ENCODE measurements at places on chromosomes 6 and 20. TPM values are rescaled to one million over a fixed set of nuclear protein-coding genes. Genes with fewer than 3 reads are reported as not detected.

Gene RSPH9
- total RNA-seq: not detected

Gene KIF25
- not detected for total RNA-seq

Gene MUCL3
- not detected for total RNA-seq

Gene ULBP2
- 0.29 TPM for total RNA-seq

Gene AVP
- total RNA-seq: not detected

Gene CYP21A2
- total RNA-seq: 0.10 TPM

Gene INSM1
- not detected for total RNA-seq

DNA sequence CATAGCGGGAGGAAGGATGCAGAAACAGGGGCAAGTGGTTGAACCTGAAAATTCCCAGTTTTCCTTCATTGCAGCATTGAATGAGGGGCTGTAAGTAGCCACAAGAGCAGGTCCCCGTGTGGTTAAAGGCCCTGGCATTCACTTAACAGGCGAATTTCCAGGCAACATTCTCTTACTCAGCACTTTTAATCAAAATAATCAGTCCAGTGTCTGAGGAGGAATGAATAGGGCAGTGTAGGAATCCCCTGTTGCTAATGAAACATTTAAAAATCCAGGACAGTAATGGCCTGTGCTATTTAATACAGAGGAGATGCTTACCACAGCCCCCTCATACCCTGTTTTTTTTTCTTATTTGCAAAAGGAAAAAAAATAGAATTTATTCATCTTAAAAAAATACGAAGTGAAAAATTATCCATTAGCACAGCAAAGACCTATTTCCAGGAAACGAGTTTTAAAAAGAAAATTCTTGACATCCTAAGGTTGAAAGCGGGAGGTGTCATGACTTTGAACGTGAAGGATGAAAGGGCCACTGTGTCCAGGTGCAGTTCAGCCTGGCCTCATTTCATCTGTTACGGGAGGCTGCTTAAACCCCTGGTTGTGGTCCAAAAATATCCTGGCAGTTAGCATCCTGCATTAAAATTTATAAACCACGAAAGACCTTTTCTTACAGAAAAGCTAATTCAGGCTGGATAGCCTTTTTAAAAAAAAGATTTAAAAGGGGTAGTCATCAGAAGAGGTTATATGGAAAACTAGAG is 20.2 kb downstream of the MYLK4 start:
- no peak overlapping the region for H3K27ac ChIP-seq
- H3K4me1 ChIP-seq: peaks cover 21% of the 10 kb centered on the region
- H3K27me3 ChIP-seq: no peaks in the 10 kb centered on the region
- no peaks in the 10 kb centered on the region for H3K36me3 ChIP-seq

DNA sequence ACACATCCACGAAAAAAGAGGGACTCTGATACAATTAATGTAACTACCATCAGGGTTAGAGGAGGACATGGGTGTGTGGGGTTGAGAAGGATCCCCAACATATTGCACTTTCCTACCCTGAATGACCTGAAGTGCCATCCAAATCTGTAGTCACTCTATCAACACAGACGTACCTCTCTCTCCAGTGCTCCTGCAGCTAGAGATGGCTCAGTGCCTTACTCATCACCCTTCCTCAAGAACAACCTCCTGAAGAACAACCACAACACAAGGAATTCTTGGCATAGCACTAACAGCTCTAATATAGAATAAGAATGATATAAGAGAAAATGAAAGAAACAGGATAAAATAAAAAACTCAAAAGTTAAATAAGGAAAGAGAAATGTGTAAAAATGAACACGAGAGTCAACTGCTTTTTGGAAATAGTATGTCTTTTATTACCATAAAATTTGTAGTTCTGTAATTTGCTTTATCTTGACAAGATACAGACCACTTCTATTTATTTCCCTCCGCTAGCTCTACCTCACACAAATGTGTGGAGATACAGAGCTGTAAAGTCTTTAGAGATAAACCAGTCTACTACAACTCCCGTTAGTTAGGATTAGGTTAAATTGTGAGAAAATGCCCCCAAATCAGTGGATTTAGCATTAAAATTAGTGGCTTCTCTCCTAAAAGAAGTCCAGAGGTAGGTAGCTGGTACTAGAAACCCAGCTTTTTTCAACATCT is 63.9 kb downstream of the REV3L start:
- no peak for DNase-seq
- H3K27ac ChIP-seq: no peak overlapping the region
- peaks cover 15% of the 10 kb centered on the region for H3K4me1 ChIP-seq
- no peaks in the 10 kb centered on the region for H3K27me3 ChIP-seq
- no peak overlapping the region for H3K4me3 ChIP-seq
- peaks cover 5% of the 10 kb centered on the region for H3K36me3 ChIP-seq

GRCh38 chr20:17644451-17644850 is 37.6 kb downstream of the RRBP1 start:
- no peaks in the 10 kb centered on the region for H3K27me3 ChIP-seq
- H3K36me3 ChIP-seq: peaks cover 14% of the 10 kb centered on the region
- H3K27ac ChIP-seq: no peak overlapping the region

GRCh38 chr6:132764370-132764769 is 6.7 kb upstream of the VNN2 start:
- H3K27me3 ChIP-seq: no peaks in the 10 kb centered on the region
- peaks cover 11% of the 10 kb centered on the region for H3K36me3 ChIP-seq
- no peak overlapping the region for H3K27ac ChIP-seq
- no peak for DNase-seq
- peaks cover 45% of the 10 kb centered on the region for H3K4me1 ChIP-seq

GRCh38 chr6:42099340-42100028 is 42.9 kb downstream of the C6orf132 start:
- H3K36me3 ChIP-seq: no peaks in the 10 kb centered on the region
- peaks cover 9% of the 10 kb centered on the region for H3K27me3 ChIP-seq
- no peak overlapping the region for H3K4me3 ChIP-seq

DNA sequence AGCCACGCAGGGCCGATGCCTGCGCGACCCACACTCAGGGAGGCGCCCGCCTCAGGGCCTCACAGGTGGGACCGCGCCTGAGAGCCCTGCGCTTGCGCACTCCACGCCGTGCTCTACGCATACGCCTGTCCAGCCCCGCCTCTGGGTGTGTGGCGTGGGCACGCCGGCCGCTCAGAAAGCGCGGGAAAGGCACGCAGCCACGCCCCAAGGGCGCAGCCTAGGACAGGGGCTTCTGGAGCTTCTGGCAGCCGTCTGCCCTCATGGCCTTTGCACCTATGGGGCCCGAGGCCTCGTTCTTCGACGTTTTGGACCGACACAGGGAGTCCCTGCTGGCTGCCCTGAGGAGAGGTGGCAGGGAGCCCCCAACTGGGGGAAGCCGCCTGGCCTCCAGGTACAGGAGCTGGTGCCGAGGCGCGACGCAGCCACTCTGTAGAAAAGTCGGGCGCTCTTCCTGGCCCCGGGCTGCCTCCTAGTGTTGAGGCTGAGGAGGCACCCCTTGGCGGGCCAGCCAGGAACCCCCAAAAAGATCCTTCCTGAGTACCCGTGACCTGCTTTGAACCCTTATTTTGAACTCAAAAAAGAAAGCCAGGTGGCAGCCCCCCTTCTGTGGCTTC is at the start of gene SPO11:
TSS of gene SPO11 (plus strand) at position 196 of the 614 bp plus-strand sequence. CDS start at position 261, 65 bp downstream.
- no peaks in the 10 kb centered on the region for H3K36me3 ChIP-seq
- no peak within 1 kb of the TSS for H3K4me3 ChIP-seq
- no peaks in the 10 kb centered on the region for H3K4me1 ChIP-seq
- peaks cover 26% of the 10 kb centered on the region for H3K27me3 ChIP-seq
- no peak for DNase-seq
- H3K27ac ChIP-seq: no peak within 1 kb of the TSS

DNA sequence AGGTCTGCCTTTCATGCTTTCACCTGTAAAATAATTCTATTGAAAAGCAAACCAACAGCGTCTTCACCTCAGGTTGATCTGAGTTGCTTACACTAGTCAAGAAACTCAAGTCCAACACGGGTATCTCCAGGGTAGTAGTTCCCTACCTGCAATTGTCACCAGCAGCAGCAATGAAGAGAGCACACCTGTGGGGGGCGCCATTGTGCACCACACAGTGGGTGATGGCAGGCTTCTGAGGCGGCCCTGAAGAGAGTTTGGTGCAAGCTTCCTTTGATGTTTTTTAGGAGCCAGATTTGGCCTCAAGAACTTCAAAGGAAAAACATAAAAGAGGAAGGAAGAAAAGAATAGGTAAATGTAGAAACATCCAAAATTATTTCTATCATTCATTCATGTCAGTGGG is 45.1 kb downstream of the KIAA0319 start:
- no peak overlapping the region for H3K4me3 ChIP-seq
- no peak overlapping the region for H3K27ac ChIP-seq
- H3K36me3 ChIP-seq: no peaks in the 10 kb centered on the region
- no peak for DNase-seq
- H3K4me1 ChIP-seq: no peaks in the 10 kb centered on the region

DNA sequence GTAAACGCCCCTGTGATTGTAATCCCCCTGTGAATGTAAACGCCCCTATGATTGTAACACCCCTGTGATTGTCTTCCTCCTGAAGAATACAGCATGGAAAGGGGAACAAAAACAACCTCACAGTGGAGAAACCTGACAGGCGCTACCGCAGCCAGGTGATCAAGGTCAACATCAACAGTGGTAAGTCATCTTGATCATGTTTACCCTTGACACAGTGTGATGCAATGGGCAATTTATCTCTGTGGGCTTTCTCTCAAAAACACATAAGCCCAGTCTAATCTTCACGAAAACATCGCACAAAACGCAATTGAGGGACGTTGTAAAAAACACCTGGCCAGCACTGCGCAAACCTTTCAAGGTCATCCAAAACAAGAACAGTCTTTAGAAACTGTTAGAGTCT is 277.2 kb downstream of the PRKN start:
- no peak for DNase-seq
- H3K36me3 ChIP-seq: no peaks in the 10 kb centered on the region
- no peaks in the 10 kb centered on the region for H3K27me3 ChIP-seq
- H3K4me3 ChIP-seq: no peak overlapping the region
- H3K27ac ChIP-seq: no peak overlapping the region
- H3K4me1 ChIP-seq: no peaks in the 10 kb centered on the region

GRCh38 chr6:105745464-105746129 is 340.5 kb upstream of the PRDM1 start:
- peaks cover 16% of the 10 kb centered on the region for H3K27me3 ChIP-seq
- no peak overlapping the region for H3K4me3 ChIP-seq
- no peaks in the 10 kb centered on the region for H3K36me3 ChIP-seq

GRCh38 chr20:47493963-47494293 is 7.8 kb upstream of the NCOA3 start:
- H3K27ac ChIP-seq: peak overlapping the region; percentile 18
- peaks cover 70% of the 10 kb centered on the region for H3K4me1 ChIP-seq
- no peak overlapping the region for H3K4me3 ChIP-seq
- no peak for DNase-seq

DNA sequence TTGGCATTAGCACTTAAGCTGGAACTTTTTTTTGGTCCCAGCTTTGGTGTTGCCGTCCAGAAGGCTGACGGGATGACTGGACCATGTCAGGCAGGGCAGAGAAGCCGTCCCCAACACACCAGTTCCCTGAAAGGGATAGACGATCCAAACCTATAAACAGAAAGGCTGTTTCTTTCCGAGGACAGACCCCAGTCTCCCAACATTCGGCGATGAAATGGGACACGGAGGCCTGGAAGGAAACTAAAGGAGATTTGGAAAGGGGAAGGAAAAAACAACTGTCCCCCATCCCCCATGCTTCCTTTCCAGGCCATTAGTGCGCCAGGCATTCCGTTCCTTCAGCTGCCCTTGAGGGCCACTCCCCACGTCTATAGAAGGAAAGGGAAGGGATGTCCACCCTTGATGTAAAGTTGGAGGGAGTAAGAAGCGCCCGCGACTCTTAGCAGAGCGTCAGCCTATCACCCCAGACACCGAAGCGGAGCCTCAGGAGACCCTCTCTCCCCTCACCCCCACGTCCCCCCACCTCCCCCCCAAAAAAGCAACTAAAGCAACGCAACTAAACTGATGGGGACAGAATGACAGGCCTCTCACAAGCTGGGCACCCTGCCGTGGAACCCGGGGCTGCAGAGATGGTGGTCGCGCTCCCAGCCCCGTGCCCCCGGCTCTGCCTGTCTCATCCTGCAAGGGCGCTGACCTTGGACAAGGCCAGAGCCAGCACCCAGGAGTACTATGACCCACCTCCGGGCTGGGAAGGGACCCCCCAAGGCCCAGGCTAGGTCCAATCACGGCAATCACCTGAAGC is 638 bp downstream of the BLCAP start:
- H3K27ac ChIP-seq: peak overlapping the region; percentile 100
- H3K36me3 ChIP-seq: peaks cover 15% of the 10 kb centered on the region
- peak overlapping the region; percentile 93 for H3K4me3 ChIP-seq
- H3K4me1 ChIP-seq: peaks cover 56% of the 10 kb centered on the region
- no peak for DNase-seq

DNA sequence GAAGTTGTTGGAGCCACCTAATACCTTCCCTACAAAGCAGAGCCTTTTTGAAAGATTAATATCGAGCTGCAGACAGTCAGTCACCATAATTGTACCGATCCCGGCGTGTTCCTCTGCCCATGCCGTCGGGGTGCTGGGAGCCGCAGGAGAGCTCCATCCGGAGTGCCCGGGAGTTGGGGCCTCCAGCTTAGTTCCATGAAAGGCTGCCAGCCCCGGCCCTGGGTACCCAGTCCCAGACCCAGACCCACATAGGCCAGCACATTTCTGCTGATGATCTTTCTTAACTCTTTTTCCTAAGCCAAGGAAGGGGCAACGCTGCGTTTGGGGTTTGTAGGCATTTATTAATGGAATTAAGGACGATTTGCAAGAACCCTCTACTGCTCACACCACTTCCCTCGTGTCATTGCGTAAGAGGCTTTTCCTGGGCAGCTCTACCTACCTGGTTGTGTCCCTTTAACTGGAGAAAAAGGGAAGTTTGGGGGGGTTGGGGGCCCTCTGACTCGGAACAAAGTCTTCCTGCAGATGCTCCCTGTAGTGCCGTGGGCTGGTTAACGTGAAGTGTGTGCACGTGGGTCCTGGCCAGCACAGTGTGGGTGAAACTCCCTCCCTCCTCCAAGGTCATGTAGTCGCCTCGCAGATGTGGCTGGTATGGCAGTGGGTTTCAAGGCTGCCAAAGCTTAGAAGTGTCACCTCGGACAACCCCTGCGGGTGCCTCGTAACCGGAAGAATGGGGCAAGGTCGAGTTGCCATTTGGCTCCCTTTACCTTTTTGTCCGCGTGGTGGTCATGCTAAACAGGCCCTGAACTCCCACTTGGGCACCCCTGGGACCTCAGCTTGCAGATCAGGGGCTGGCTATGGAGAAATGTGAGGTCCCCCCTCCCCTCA is 54.3 kb upstream of the APCDD1L start:
- H3K27ac ChIP-seq: no peak overlapping the region
- H3K36me3 ChIP-seq: no peaks in the 10 kb centered on the region
- no peaks in the 10 kb centered on the region for H3K4me1 ChIP-seq
- no peak for DNase-seq
- H3K4me3 ChIP-seq: no peak overlapping the region

DNA sequence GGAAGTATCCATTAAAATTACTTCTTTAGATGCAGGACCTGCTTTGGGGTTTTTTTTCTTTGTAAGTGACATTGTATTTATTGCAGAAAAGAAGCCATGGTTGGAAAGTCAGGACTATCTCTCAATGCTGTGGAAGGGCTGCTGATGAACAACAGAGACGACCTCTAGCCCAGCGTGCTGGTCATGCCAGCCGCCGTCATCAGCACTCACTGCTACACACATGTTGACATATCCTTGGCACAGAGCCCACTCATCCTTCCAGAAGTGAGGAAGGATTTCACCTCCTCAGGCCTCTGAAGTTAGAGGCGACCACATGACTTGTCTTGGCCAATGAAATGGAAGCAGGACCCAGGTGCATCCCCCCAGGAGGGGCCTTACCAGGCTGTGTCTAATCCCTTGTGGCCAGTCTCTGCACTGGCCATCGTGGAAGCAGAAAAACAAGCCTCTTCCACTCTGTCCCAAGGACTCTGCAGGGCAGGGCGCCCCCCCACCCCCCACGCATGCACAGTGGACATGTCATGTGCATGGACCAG is 343.5 kb downstream of the TAF4 start:
- DNase-seq: no peak
- no peak overlapping the region for H3K27ac ChIP-seq
- H3K36me3 ChIP-seq: no peaks in the 10 kb centered on the region
- no peaks in the 10 kb centered on the region for H3K27me3 ChIP-seq
- H3K4me1 ChIP-seq: no peaks in the 10 kb centered on the region
